ENCODE measurements at places on chromosomes 13 and 19.
A peak's percentile ranks its signal among the peaks of the same experiment; 100 is the strongest.

DNA sequence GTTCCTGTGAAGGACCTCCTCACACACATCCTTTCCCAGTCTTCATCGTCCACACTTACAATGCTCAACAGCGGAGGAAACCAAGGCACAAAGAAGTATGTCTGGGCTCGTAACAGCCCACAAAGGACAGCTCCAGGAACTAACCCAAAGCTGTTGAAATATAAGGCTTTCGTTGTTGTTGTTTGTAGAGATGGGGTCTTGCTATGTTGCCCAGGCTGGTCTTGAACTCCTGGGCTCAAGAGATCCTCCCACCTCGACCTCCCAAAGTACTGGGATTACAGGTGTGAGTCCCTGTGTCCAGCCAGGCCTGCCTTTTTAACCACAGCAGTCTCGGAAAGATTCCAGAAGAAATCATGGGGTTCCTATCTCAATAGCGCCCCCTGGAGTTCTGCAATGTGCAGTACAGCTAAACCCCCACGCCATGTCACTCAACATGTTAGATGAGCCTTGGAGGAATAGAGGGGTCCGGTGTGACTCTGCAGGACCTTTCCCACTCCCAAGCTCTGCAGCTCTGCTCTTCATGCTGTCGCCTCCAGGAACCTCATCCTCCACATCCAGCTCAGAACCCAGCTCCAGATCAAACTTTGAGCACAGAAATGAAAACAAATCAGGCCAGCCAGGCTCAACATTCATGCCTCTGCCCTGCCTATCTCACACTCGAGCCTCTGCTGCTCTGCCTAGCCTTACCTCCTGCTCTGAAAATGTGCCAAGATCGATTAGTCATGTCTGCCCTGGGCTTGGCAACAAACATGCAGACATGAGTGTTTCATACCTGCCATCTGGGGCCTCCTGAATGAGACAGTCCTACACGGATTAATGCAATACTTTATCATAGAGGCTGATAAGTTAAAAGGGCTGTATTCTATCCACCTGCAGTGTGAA is 7.5 kb downstream of the PLA2G4C start:
- DNase-seq: peak; percentile 73

DNA sequence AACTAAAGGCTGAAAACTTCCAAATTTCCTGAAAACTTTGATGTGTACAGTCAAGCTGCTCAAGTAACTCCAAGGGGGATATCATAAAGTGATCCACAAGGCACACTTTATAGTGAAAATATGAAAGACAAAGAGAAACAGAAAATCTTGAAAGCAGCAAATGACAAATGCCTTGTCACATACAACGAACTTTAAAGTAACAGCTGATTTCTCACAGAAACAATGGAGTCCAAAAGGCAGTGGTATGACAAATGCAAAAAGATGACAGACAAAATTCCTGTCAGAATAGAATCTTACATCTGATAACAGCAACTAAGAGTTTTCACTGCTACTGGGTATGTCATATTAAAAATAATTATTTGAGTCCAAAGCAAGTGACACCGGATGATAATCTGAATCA is 1602.3 kb upstream of the PRR20A start:
- no peak for DNase-seq

DNA sequence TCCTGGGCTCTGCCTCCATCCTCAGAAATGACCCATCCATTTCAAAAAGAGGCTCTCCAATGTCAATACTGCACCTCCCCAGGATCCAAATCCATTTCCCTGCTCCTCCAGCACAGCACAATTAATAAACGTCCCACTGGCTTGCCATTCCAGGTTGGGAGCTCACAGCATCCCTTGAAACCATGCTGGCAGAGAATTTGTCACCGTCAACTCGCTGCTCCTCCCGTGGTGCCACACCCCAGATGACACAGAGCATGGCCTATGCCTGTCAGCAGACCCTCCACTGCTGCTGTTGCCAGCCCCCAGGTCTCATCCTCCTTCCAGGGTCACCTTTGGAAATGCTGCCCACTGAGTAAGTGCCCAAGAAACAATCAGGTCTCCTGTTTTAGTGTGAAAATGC is 53.0 kb upstream of the UQCRFS1 start:
- no peak for DNase-seq

- DNase-seq: no peak
Observed at GRCh38 chr13:58302349-58302748, 670.8 kb downstream of the PCDH17 start.

- no peak for DNase-seq
Observed at GRCh38 chr13:101465877-101466276, 13.4 kb downstream of the ITGBL1 start.

DNA sequence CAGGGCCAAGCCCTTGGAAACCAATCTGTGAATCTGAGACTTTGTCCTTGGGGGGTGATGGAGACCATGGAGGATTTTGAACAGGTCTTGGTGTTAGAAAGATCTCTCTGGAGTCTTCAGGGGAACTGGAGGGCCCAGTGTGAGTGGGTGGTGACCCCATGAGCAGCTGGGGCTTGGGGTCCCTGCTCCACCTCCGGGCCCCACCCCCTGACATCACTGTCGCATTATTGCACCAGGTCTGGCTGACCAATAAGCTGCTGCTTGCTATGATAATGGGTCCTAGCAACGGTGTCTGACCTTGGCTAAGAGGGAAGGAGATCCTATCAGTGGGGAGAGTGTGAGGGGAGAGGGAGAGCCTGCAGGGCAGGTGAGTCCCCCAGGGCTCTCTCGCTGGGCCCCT is at the start of gene IRGC:
TSS of gene IRGC (plus strand) at position 301 of the 400 bp plus-strand sequence. CDS start 2,483 bp downstream, outside the sequence.
- no peak for DNase-seq

- no peak for DNase-seq
Observed at GRCh38 chr19:16035601-16036297, 40.5 kb upstream of the TPM4 start.
